ENCODE measurements at places on chromosomes 7 and 10. TPM values are rescaled to one million over a fixed set of nuclear protein-coding genes. Genes with fewer than 3 reads are reported as not detected.

GRCh38 chr7:1886361-1887064 is 216.4 kb downstream of the ELFN1 start:
- DNase-seq, result no peak
- H3K4me1 ChIP-seq, result no peaks in the 10 kb centered on the region
- H3K27me3 ChIP-seq, result no peaks in the 10 kb centered on the region
- peaks cover 8% of the 10 kb centered on the region for H3K36me3 ChIP-seq

DNA sequence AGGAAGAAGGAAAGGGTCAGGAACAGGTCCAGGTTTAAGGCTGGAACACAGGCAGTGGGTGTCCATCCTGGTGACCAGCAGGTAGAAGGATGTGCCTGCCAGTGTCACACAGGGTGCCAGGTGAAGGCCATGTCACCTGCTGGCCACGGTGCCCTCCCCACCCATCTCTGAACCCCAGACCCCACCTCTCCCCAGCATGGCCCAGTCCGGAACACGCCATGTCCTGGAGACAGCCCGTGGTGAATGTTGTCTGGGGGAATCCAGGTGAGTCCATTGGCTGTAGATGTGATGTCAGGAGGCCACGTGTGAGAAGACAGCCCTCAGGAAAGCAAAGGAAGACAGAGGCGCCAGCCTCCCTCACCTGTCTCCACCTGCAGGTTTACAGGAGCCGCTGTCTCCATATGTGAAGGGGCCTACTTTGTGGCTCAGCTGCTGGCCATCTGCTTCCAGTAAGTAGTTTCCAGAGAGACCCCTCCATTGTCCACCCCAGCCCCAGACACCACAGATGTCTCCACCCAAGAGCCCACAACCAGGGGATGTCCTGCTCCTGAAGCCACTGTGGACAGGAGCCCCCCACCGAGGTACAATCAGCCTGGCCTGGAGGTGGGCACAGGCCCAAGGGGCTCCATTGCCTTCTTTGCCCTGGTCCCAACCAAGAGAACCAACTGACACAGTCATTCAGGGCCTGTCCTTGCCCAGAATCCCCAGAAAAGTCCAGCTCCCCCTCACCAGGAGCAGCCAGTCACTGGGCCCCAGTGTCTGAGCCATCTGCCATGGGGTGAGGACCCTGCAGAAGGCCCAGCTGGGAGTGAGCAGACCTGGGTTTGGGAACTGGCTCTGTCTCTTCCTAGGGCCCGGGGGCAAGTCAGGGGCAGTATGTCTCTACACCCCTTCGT is 20.7 kb downstream of the TMEM72 start:
- no peak for DNase-seq
- H3K27me3 ChIP-seq, result no peaks in the 10 kb centered on the region
- no peak overlapping the region for H3K4me3 ChIP-seq
- peaks cover 22% of the 10 kb centered on the region for H3K4me1 ChIP-seq

DNA sequence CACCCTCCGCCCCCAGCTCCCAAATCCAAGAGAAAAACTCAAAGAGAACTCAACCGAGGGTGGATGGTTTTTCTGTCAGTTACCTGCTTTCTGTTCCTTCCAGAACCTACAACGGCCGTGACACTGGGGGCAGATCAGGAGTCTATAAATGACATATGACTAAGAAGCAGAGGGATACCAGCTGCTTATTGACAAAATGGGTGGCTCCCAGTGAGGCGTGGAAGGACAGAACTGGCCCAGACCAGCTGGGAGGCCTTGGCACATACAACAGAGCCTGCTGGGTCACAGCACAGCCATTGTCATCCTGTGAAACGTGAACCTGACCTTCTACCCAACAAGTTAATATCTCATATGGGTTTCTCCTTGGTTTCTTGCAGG is 84.3 kb upstream of the ADRB1 start:
- no peaks in the 10 kb centered on the region for H3K27me3 ChIP-seq
- peak overlapping the region; percentile 67 for H3K27ac ChIP-seq
- no peak for DNase-seq
- no peak overlapping the region for H3K4me3 ChIP-seq
- no peaks in the 10 kb centered on the region for H3K36me3 ChIP-seq

Gene VENTX
- 1.7 TPM for total RNA-seq

Gene KCNH2
- 5.7 TPM for total RNA-seq

DNA sequence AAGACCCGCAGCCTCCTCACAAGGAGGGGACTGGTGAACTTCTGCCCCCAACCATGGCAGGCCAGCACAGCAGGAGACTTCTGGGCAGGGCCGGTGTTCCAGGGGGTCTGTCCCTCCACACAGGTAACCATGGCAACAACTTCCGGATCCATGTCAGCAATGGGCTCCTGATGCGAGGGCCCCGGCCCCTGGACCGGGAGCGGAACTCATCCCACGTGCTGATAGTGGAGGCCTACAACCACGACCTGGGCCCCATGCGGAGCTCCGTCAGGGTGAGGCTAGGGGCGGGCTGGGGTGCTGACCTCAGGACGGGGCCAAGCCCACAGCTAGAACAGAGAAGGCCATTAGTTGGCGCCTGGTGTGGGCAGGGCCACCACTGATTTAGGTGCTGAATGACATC is 5.7 kb upstream of the C10orf105 start:
- peak overlapping the region; percentile 86 for H3K27ac ChIP-seq
- peak; percentile 61 for DNase-seq
- H3K4me1 ChIP-seq, result peaks cover 46% of the 10 kb centered on the region
- H3K36me3 ChIP-seq, result no peaks in the 10 kb centered on the region
- H3K27me3 ChIP-seq, result no peaks in the 10 kb centered on the region
- H3K4me3 ChIP-seq, result no peak overlapping the region

Gene MBLAC1
- 1.0 TPM for total RNA-seq

DNA sequence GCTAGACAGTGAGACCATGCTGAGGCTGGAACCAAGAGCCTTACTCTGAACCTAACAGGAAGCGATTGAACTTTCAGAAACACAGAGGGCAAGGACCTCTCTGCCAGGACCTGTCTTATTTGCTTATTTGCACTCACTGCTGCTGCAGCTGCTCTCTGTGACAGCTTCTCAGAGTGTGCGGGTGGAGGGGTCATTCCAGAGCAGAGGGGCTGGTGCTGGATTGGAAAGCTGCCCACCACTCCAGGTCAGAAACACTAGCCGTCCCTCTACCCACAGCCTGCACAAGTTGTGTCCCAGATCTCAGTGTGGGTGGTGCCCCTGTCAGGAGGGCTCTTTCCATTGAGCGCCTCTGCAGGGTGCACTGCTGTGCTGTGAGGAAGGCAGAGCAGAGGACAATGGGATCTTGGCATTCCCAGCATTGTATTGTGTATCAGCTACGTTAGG is 126.2 kb downstream of the CCNY start:
- no peak for DNase-seq
- H3K27ac ChIP-seq, result no peak overlapping the region
- peaks cover 85% of the 10 kb centered on the region for H3K4me1 ChIP-seq
- H3K27me3 ChIP-seq, result no peaks in the 10 kb centered on the region

GRCh38 chr10:44982114-44982460 is 3.5 kb upstream of the DEPP1 start:
- peaks cover 79% of the 10 kb centered on the region for H3K4me1 ChIP-seq
- H3K36me3 ChIP-seq, result peaks cover 10% of the 10 kb centered on the region
- no peaks in the 10 kb centered on the region for H3K27me3 ChIP-seq
